ENCODE measurements at places on chromosomes 1 and 21.

GRCh38 chr1:2908081-2908480 is 106.6 kb upstream of the TTC34 start:
- no peak for DNase-seq

DNA sequence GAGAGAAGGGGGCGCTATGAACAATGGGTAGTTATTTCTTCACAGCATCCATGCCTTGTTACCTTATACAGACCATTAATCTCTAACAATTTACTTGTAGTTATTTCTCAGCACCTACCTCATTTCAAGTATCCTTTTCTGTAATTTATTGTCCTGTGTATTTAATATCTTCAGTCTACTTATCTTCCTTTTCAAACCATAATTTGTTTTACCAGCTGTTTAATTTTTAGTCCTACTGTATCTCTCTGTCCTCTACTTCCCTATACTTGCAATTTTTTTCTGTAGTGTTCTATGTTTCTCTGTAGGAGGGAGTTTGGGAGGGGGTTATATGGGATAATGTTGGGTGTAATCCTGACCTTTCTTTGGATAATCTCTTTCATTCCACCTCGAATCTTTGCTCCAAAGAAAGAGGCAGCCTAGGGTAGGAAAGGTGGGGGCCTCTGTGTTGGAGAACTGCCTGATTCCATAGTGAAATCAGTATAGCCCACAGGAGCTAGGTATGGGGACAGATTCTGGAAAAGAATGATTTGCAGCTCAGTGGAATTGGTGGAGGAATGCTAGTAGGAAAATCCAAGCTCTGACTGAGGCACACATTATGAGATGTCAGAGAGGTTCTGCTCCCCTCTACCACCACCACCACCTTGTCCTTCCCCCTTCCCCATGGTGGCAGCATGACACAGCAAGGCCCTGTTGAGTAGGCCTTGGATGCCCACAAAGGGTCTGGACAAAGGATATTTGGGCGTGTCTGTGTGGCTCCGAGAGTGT is 642 bp downstream of the MLLT11 start:
- peak; percentile 39 for DNase-seq

- DNase-seq = peak; percentile 80
These were observed 110.9 kb downstream of the RUNX1 start for GRCh38 chr21:34938089-34938764.

DNA sequence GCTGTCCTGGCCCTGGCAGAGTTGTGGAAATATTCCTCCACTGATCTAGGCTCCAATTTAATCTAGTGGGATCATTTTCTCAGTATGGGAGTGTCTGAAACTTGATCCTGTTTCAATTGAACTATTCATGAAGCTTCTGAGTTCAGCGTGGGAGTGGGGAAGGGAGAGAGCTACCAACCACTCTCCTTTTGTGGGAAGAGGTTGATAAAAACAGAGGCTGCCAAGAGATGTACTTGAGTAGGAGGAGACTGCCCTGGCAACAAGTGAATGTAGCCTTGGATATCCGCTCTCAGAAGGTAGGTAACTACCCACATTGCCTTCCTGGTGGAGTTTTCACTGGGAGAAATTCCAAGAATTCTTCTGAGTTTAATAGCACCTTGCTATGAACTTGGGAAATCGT is at the start of gene CTXND2:
TSS of gene CTXND2 (plus strand) at position 119 of the 400 bp plus-strand sequence. CDS start 25,179 bp downstream, outside the sequence.
- DNase-seq = no peak

DNA sequence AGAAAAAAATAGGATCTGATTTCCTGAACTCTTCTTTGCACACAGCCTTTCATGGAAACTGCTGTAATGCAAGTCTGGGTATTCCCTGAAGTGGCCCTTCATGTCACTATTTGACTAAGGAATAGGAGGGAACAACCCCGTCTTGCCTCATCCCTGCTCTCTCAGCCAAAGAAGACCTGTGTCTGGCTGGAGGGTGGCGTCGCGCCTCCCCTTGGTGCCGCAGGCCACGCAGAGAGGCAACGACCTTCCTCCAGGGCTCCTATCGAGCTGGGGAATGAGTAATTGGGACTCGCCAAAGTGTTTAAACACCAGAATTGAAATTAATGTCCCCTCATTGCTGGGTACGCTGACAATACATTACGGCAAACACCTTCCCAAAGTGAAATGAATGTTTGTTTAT is 129.8 kb downstream of the PBX1 start:
- no peak for DNase-seq

DNA sequence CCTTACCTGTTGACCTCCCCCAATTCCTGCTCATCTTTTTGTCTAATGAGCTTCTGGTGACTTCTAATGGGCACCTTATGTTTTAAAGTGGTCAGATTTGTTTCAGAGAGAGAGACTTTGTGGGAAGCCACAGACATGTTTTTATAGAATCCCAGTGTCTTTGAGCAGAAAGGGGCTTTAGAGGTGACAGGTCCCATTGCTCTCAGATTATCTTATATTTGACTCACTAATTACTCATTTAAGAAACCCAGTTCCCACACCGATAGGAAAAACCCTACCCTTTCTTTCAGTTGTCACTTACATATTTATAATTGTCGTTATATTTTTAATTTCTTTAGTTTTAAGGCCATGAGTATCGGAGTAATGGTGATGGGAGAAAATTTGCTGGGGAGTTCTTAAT is 215.5 kb downstream of the CAMTA1 start:
- DNase-seq = no peak

DNA sequence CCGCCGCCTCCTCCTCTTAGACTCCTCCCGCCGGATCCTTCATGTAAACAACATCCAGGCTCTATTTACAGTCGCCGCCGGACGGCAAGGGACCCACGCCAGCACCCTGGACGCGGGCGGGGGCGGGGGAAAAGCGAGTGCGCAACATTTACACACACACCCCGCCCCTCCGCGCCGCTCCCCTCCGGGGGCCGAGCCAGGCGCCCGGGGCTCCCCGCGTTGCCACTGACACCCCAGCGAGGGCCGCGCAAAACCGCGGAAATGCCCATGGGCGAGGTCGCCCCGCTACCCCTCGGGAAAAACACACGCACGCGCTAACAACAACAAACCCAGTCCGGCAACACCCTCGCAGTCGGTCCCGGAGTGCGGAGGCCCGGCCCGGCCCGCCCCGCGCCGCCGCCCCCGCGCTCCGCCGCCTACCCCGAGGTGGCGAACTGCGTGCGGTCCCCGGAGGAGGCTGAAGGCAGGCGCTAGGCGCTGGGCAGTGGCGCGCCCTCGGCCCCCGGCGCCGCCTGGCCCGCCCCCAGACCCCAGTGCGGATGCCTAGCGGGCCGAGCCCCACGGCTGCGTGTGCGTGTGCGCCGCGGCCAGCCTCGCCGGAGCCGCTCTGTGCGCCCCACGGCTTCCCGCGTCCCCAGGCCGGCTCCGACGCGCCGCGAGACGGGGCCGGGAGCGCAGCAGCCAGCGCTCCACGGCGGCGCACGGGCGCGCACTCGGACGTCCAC is 81.1 kb upstream of the AK4 start:
- peak; percentile 62 for DNase-seq

DNA sequence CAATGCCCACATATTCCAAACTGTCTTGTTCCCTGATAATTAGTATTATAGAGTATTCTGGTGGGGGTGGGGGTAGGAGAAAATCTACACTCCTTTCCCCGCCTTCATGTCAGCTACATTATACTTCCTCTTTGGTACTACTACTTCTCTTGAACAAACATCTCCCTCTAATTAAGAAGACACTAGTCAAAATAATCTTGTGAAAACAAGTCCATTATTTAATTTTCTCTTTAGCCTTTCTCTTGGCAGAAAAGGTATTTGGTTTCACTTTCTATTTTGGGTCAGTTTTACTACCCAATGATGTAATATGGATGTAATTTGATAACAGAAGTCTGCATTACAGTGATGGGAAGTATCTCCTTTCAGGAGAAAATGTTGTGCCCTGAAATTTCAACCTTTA is 22.5 kb downstream of the NTMT2 start:
- peak; percentile 59 for DNase-seq

- DNase-seq = peak; percentile 31
These were observed 1099.5 kb downstream of the PLA2G4A start for GRCh38 chr1:187928288-187928687.

DNA sequence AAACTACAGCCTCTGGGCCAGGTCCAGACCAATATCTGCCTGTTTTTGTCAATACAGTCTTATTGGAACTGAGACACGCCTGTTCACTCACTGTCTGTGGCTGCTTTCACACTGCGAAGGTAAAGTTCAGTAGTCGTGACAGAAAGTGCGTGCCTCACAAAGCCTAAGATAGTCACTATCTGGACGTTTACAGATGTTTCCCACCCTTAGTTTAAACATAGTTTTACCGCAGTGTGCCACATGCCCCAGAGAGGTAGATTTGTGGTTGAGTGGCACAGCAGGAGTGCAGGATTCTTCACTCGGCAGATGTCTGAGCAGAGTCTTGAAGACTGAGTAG is 61.9 kb downstream of the NFASC start:
- DNase-seq = no peak

DNA sequence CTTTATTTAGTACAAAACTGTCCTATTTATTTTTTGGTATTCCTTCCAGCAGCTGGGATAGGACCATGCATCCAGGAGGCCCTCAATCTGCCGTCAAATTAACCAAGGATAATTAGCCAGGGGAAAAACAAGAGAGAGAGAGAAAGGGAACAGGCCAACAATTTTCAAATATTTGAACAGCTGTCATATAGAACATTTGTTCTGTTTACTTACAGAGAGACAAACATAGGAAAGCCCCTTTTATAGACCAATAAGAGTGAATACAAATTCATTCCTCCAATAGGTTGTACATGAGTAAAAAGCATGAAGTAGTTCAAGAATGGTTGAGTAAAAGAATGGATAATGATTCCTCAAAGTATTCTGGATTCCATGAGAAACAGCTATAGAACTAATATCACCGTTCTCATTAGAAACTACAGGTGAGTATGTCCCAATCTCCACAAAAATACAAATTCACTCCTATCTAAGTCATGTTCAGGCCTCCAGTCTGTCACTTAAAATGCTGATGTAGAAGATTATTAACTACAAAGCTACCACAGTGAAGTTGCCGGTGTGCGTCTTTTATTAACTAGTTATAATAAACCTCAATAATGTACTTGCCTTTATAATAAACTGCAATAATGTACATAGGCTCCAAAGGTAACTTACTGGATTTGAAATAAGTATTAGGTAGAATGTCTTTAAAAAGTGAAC is 64.8 kb upstream of the GNG4 start:
- DNase-seq = no peak

DNA sequence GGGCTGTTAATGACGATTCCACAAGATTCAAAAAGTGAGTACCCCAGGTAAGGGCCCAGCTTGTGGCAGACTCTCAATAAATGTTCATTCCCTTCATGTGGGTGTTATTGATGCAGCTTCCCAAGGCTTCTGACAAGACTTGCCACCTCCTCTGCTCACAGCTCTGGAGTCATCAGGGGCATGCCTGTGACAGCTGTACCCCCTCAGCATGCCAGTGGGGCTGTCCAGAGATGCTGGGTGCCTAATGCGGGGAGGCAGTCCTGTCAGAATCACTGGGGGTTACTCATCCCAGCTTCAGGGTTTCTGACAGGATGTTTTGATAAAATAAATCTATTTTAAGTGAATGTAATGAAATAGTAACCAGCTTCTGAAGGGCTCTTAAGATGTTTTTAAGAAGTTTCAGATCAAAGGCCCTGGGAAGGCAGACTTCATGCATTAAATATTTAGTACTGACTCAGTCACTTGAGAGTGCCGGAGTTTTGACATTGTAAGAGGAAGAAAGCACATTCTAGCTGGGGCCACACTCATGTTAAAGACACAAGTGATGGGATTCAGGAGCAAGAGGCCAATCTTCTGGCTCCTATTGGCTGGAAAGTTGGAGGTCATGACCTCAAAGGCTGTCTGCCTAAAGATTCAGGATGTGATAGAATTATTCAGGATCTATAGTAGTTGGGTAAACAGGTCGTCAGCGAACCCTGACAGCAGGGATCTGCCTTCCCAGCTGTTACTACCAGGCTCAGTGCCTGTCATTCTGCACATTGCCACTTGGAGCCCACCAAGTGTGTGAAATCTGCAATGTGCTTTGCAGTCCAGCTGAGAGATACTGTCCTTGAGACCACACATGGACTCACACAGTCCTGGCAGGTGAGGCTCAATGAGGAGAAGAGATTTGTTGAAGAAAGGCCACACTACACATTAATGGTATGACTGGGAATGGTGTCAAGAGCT is 239.6 kb upstream of the BEND5 start:
- peak; percentile 72 for DNase-seq

DNA sequence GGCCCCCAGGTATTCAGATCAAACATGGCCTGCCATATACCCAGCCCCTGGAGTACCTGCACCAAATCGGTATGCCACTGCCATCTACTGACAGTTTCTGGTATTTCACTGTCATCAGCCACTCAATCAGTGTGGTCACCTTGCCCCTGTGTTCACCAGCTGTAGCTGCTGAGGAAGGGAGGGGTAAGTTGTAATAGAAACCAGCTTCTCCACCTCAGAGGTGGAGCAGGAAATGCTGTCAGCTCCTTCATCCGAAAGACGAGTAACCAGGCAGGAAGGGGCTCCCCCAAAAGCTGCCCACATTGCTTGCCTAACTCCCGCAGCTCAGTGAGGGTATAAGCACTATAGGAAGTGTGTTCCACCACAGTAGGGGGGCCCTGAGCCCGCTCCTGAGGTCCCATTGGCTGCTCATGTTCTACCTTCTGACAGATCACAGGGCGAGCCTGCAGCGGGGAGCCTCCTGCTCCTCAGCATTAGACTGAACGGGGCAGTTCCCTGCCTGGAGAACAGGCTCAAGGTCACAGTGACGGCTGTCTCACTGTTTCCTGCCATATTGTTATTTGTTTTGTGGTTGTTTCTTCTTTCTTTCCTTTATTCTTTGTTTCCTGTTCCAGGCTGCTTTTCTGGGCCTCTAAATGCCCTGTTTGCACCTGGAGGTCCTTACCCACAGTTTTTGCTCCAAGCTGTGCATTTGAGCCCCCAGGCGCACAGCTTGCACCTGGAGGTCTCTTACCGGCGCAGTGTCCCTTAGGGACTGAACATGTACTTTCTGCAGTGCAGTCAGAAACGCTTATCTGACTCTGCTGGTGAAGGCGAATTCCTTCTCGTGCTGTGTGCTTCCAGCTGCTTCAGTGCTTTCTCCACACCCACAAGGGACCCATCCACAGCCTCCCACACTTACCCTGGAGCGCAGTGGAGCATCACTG is 1638.3 kb downstream of the MRPL39 start:
- peak; percentile 48 for DNase-seq
